CD14-positive monocyte (primary cell): ENCODE measurements at places on chromosomes 2 and 18.

- no peak for DNase-seq
These were observed 162.7 kb downstream of the INHBB start for GRCh38 chr2:120508567-120509041.

DNA sequence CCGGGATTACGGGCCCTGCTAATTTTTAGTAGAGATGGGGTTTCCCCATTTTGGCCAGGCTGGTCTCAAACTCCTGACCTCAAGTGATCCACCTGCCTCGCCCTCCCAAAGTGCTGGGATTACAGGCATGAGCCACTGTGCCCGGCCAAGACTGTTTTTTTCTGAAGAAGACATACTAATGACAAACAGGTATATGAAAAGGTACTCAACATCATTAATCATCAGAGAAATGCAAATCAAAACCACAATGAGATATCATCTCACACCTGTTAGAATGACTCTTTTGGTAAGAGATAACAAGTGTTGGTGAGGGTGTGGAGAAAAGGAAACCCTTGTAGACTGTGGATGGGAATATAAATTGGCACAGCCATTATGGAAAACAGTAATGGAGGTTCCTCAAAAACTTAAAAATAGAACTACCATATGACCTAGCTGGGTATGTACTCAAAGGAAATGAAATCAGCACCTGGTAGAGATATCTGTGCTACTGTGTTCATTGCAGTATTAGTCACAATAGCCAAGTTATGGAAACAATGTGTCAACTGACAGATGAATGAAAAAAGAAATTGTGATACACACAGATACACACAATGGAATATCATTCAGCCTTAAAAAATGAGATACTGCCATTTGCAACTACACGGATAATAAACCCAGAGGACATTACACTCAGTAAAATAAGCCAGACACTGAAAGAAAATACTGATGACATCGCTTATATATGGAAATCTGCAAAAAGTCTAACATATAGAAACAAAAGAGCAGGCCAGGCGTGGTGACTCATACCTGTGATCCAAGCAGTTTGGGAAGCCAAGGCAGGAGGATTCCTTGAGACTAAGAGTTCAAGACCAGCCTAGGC lies 20.8 kb downstream of the SOS1 start:
- DNase-seq = no peak

GRCh38 chr2:216165711-216166110 lies 56.6 kb downstream of the XRCC5 start:
- DNase-seq = no peak

- DNase-seq = no peak
These were observed 126.4 kb upstream of the MGAT5 start for GRCh38 chr2:134127496-134127895.

DNA sequence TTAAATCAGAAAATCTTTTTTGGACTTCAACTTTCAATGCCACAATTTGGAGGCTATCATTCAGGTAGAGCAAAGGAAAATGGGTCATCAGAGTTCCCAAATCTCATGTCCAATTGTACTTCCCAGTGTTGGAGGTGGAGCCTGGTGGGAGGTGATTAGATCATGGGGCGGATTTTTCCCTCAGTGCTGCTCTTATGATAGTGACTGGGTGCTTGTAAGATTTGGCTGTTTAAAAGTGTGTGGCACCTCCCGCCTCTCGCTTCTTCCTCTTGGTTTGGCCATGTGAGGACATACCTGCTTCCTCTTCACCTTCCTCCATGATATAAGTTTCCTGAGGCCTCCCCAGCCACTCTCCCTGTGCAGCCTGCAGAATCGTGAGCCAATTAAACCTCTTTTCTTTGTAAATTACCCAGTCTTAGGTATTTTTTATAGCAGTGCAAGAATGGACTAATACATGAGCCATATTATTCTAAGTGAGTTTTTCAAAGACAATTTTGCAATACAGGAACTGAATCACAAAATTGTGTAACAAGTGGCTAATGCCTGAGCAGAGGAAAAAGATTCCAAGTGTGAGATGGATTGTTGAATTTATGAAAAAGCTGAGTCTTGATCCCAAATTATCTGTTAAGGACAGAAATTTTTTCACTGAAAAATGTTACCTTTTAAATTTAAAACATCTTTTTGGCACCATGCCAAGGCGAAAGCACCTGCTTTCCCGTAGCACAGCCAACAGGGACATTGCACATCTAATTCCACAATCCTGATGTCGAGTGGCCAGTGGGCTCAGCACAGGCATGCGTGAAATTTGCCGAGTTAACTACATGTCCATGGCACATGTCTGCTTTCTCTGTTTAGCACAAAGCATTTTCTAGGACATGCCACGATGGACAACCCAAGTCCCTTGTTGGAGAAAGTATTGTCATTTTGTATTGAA lies 150.9 kb downstream of the COL6A3 start:
- peak; percentile 80 for DNase-seq
